ENCODE measurements at places on chromosomes 16 and 17.

GRCh38 chr16:50453446-50453845, 84.7 kb upstream of the BRD7 start:
- DNase-seq, result no peak

- DNase-seq, result no peak
Measured at GRCh38 chr16:54822892-54823291, 107.8 kb upstream of the IRX5 start.

GRCh38 chr17:27810211-27810901, 10.0 kb upstream of the NOS2 start:
- no peak for DNase-seq

- DNase-seq, result no peak
Measured at GRCh38 chr17:16880121-16880842, 91.6 kb downstream of the TNFRSF13B start.

GRCh38 chr16:25014500-25015147, 545 bp downstream of the ARHGAP17 start:
- DNase-seq, result peak; percentile 8

DNA sequence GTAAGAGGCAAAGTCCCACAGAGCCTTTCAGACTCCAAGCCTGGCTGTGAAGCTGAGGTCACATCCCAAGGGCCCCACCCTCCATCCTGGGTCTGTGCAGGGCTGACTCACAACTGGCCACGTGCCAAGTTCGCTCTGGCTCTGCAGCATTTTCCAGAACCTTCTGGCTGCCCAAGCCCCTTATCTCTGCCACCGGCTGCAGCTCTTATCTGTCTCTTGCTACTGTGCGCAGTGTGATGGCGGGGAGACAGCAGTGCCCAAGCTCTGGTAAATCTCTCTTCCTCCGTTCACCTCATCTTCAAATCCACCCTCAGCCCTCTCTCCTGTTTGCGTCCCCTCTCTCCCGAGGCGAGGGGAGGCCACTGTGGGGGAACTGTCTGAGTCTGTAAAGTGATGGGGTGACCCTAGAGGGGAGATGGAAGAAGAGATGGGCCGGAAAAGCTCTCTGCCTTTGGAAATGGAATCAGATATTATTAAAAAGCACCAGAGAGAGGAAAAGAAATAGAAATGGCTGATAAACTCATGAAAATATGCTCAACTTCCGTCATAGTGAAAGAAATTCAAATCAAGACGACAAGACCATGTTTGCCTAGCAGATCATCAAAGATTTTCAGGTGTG, 162.7 kb upstream of the CDC42EP4 start:
- DNase-seq, result no peak

- no peak for DNase-seq
Measured at GRCh38 chr16:73915140-73915539, 381.5 kb upstream of the PSMD7 start.

DNA sequence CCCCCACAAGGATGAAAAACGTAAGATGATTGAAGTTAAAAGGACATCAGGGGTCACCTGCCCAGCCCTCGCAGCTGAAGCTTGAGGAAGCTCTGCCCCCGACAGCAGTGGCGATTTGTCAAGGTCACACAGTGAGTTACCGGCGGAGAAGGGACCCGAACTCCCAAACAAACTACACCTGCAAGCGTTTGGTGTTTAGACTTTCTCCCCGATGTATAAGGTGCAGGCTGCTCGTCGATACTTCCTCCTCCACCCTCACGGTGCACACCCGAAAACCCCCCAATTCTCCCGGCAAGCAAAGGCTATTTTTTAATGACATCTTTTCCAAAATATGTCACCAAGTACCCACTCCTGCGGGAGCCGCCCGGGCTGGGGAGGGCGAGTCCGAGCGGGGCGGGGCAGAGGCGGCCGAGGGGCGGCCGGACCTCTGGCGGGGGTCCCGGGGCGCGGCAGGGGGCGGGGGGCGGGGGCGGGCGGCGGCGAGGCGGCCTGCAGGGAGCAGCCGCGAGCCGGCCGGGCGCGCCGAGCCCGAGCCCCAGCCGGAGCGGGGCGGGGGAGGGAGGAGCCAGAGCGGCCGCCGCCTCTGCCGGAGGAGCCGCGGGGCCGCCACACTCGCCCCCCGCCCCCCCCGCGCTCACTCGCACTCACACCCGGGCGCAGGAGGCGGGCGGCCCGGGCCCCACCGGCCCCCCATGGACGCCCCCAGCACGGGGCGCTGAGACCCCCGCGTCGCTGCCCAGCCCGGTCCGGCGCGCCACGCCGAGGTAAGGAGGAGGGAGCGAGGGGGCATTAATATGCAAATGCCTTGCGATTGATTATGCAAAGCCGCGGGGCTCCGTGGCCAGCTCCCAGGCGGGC, at the start of gene THRA:
Gene THRA (plus strand): TSS at position 637 of the 858 bp plus-strand sequence. CDS start 11,524 bp downstream, outside the sequence.
- DNase-seq, result peak; percentile 60

GRCh38 chr17:28406473-28406814, 432 bp upstream of the SLC46A1 start:
- no peak for DNase-seq

- no peak for DNase-seq
Measured at GRCh38 chr17:4610162-4610561, 25.8 kb downstream of the SMTNL2 start.

DNA sequence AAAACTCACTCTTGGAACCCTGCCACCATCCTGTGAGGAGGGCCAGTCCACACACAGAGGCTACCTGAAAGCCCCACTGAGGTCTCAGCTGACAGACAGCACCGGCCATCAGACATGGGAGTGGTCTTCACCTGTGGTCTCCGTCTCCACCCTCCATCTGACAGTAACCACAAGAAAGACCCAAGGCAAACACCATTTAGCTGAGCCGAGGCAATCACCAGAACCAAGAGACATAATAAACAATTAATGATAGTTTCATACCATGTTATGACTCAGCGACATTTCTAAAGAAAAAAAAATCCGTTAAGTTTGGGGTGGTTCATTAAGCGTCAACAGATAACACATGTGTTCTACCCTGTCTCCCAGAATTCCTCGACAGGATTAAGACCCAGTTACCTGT, 6.1 kb upstream of the EVPLL start:
- DNase-seq, result no peak

GRCh38 chr16:16022683-16023064, 73.3 kb downstream of the ABCC1 start:
- no peak for DNase-seq

DNA sequence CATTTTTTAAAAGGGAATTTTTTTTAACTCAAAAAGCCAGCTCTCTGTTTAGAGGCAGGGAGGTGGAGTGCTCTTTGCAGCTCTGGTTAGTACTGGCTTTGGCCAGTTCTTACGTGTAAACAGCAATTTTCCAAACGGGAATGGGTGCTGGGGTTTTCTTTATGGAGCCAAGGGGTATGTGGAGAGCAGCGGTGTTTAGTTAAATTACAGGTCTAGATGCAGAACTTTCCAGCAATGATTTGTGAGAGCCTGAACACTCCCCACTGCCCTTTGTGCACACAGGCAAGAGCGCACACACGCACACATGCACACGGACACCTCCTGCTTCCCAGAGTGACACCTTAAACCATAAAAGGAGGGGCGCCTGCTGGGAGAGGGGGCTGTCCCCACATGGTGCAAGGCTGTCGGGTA, 140.2 kb downstream of the MSI2 start:
- DNase-seq, result no peak

DNA sequence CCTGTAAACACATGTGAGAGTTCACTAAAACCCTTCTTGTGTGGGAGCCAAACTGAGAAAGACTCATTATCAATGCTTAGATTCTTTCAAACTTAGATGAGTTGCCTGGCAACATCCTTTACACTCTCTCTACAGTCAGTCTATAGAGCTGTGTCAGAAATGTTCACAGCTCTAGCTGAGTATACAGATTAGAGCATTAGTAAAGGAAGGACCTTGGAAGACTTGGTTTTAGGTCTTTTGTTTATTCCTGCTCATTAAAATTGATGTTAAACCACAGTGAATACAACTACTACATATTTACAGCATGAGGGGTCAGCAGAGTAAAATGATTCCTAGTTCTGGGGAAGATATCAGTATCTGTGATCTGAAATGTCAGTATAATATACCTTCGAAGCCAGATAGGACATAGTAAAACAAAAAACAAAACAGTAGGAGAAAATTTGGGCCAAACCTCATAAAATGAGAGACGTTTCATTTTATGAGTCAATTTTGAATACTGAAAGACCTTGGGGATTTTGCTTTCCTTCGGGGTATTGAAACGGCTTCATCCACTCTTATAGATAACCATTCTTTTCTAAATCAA, 186.0 kb downstream of the TANC2 start:
- DNase-seq, result no peak

- DNase-seq, result no peak
Measured at GRCh38 chr16:508884-509736, 18.4 kb upstream of the CAPN15 start.

DNA sequence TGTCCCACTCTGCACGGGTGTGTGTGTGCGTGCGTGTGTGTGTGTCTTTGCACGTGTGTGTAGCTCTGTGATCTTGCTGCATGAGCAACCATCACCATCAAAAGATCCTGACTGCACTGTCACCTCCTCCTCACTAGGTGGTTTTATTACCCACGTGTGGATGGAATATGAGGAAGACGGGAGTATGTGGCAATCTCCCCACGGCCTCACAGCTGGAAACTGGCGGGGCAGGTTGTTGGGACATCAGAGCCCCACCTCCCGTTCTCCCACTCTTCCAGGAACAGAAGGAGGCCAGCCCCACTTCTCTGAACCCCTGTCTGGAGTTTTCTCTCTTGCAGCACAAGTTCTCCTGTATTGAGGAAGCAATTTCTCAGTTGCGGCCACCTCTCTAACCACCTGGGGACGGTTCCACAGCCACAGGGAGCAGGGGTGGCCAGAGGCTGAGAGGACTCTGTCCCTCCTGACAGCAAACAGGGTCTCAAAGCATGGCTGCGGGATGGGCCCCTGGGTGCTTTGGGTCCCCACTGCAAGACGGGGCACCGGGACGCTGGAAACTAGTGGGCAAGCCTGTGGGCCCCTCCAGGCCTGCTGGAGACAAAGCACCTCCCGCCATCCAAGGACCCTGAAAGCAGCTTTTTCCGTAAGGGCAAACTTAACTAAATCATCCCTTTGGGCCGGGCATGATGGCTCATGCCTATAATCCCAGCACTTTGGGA, 27.9 kb upstream of the ATP2C2 start:
- DNase-seq, result no peak

Measured in T-helper 2 cell (primary cell).